ENCODE measurements at places on chromosomes 12 and 14.

DNA sequence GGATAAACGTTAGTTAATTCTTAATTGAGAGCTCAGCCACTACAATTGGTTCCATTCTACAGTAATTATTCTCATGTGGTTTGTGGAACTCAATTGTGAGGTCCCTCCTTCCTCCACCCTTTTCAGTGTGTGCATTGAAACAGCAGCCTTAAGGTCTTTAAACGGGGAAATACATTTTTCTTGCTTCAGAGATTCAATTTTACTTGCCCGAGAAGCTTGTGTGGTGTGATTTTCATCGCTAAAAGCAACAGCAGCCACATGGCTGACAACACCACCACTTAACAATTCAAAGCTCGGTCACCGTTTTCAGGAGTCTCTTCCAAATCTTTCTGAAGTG lies 733 bp upstream of the PPFIBP1 start:
- no peak for DNase-seq

- DNase-seq = no peak
Observed at GRCh38 chr12:74317078-74317601, 220.5 kb upstream of the ATXN7L3B start.

- DNase-seq = no peak
Observed at GRCh38 chr14:105212541-105213300, 31.6 kb upstream of the NUDT14 start.

DNA sequence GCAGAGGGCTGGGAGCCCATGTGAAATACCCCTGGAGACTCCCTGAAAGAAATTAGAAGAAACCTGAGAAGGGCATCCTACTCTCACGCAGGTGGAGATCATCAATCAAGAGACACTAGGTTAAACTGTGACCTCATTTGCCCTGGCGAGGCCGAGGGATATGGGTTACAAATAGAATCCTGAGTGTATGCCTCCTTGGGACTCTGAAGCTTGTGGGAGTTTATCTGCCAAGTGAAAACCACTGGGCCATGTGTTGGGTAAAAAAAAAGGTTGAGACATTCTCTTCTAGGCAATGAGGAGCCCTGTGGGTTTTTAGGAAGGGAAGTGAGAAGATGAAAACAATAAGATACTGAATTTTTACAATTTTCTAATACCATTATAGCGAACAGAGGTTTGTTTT lies 160.7 kb upstream of the ARID2 start:
- no peak for DNase-seq

All from pancreas (tissue), 10 donors.